ENCODE measurements at places on chromosomes 16 and 17.
A peak's percentile ranks its signal among the peaks of the same experiment; 100 is the strongest.

DNA sequence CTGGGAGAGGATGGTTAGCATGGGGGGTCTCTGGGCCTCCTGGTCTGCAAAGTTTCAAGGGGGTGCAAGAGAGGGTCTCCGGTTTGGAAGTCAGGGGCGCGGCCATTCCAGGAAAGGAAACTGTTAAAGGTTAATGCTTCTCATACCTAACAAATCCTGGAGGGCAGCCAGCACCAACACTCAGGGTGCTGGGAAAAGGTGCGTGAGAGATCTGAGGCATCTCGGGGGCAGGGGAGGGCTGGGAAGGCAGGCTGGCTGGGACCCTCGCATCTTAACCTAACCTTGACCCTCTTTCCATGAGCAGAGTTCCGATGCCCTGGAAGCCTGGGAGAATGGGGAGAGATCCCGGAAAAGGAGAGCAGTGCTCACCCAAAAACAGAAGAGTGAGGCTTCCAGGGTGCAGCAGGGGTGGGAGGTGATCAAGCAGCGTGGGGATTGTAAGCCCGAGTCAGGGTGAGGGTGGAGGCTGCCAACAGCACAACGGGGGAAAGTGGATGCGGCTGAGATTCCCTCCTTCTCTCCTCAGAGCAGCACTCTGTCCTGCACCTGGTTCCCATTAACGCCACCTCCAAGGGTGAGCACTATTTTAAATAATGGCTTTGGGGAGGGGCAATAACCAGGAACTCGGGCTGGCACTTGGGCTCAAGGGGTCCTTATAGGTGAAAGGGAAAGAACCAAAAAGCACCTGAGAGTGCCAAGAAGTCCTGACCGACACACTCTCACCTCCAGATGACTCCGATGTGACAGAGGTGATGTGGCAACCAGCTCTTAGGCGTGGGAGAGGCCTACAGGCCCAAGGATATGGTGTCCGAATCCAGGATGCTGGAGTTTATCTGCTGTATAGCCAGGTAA lies 996 bp downstream of the TNFSF13 start:
- H3K36me3 ChIP-seq: peaks cover 9% of the 10 kb centered on the region
- DNase-seq: no peak
- H3K27ac ChIP-seq: peak overlapping the region; percentile 76

GRCh38 chr16:83992624-83993023 lies 24.6 kb downstream of the NECAB2 start:
- H3K4me1 ChIP-seq: peaks cover 7% of the 10 kb centered on the region
- peaks cover 23% of the 10 kb centered on the region for H3K27me3 ChIP-seq
- H3K4me3 ChIP-seq: no peak overlapping the region
- H3K27ac ChIP-seq: no peak overlapping the region
- H3K36me3 ChIP-seq: no peaks in the 10 kb centered on the region

- H3K4me1 ChIP-seq: no peaks in the 10 kb centered on the region
- no peaks in the 10 kb centered on the region for H3K36me3 ChIP-seq
- no peak overlapping the region for H3K4me3 ChIP-seq
- DNase-seq: no peak
Measured at GRCh38 chr17:4642286-4642685, 808 bp upstream of the ALOX15 start.

- no peaks in the 10 kb centered on the region for H3K36me3 ChIP-seq
- no peaks in the 10 kb centered on the region for H3K27me3 ChIP-seq
- no peak overlapping the region for H3K4me3 ChIP-seq
- H3K27ac ChIP-seq: no peak overlapping the region
Measured at GRCh38 chr17:59357219-59357697, 25.8 kb downstream of the YPEL2 start.

DNA sequence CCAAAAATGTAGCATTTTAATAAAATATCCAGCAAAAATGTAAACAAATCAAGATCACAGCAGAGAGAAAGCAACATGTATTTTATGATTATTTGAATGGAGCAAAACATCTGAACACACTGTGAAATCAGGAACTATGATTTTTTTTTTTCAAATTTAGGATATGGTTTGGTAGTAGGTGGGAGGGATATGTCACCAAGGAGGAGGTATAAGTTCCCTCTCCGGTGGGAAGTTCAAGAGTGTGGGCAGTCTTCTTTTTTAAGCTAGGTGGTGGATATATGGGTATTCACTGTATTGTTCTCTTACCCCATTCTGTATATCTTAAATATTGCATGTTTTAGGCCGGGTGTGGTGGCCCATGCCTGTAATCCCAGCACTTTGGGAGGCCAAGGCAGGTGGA lies 10.2 kb downstream of the CDR2 start:
- no peak for DNase-seq
- H3K4me1 ChIP-seq: peaks cover 20% of the 10 kb centered on the region
- peaks cover 79% of the 10 kb centered on the region for H3K36me3 ChIP-seq
- H3K4me3 ChIP-seq: no peak overlapping the region

- H3K4me3 ChIP-seq: no peak overlapping the region
- no peaks in the 10 kb centered on the region for H3K27me3 ChIP-seq
- peaks cover 27% of the 10 kb centered on the region for H3K4me1 ChIP-seq
- DNase-seq: no peak
- H3K36me3 ChIP-seq: no peaks in the 10 kb centered on the region
- H3K27ac ChIP-seq: no peak overlapping the region
Measured at GRCh38 chr16:17548825-17549224, 78.1 kb upstream of the XYLT1 start.

DNA sequence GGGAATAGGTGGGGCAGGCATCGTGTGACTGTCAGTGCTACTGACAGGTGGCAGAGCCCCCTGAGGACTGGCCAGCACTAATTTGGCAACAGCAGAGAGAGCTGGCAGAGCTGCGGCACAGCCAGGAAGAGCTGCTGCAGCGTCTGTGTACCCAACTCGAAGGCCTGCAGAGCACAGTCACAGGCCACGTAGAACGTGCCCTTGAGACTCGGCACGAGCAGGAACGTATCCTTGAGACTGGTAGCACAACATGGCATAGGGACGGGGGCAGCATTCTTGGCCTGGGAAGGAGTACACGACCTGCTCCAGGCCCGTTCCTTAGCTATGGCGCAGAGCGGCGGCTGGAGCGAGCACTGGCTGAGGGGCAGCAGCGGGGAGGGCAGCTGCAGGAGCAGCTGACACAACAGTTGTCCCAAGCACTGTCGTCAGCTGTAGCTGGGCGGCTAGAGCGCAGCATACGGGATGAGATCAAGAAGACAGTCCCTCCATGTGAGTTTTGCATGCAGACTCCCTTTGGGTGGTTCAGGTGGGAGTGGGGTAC lies 3.0 kb upstream of the NRN1L start:
- H3K36me3 ChIP-seq: peaks cover 69% of the 10 kb centered on the region
- peaks cover 5% of the 10 kb centered on the region for H3K4me1 ChIP-seq
- no peak overlapping the region for H3K4me3 ChIP-seq
- no peak for DNase-seq
- H3K27me3 ChIP-seq: no peaks in the 10 kb centered on the region
- no peak overlapping the region for H3K27ac ChIP-seq

Data from RWPE2 (cell line).